ENCODE measurements at places on chromosomes 7 and 10. TPM values are rescaled to one million over a fixed set of nuclear protein-coding genes. Genes with fewer than 3 reads are reported as not detected.

The TMEM176A gene
- total RNA-seq, result 30.7 TPM

The HOXA4 gene
- total RNA-seq, result 5.6 TPM

The PTF1A gene
- not detected for total RNA-seq

DNA sequence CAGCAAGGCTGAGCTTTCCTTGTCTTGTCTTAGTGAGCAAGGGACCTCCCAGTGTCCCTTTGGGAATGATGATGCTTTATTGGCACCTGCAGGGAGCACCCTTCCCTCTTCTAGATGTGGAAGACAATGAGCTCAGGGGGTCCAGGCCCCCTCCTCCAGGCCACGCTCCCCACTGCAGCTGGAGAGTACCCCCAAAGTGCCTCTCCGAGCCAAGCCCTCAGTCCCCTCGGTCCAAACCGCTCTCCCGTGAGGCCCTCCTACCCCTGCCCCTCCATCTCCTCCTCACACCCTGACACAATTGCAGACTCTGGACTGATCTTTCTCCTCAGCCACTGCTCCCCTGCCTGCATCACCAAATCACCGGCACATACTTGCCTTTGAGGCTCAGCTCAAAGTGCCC lies 16.7 kb downstream of the RBP3 start:
- DNase-seq, result no peak
- H3K4me3 ChIP-seq, result no peak overlapping the region
- no peak overlapping the region for H3K27ac ChIP-seq
- H3K4me1 ChIP-seq, result no peaks in the 10 kb centered on the region
- H3K36me3 ChIP-seq, result no peaks in the 10 kb centered on the region

DNA sequence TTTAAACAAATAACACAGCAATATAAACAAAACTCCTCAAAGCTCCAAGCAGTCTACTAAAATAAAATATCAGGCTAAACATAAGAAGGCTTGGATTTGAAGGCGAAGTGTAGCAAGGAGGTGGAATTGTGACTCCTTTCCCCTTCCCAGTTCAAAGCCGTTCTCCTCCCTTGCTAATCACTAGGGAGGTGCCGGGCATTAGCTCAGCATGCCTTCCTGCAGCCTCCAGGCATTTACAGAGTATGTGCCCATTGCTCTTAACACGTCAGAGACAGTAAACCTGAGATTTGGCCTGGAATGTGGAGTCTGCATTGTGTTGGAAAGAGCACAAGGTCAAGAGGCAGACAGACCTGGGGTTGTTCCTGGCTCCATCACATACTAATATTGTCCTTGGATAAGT lies 15.6 kb downstream of the CNNM1 start:
- no peaks in the 10 kb centered on the region for H3K4me1 ChIP-seq
- no peaks in the 10 kb centered on the region for H3K27me3 ChIP-seq
- no peaks in the 10 kb centered on the region for H3K36me3 ChIP-seq
- H3K27ac ChIP-seq, result no peak overlapping the region
- DNase-seq, result no peak

GRCh38 chr7:49483142-49483541 lies 290.3 kb upstream of the VWC2 start:
- no peak for DNase-seq
- no peak overlapping the region for H3K27ac ChIP-seq
- no peaks in the 10 kb centered on the region for H3K36me3 ChIP-seq
- H3K4me3 ChIP-seq, result no peak overlapping the region

The MUC12 gene
- total RNA-seq, result 0.24 TPM

GRCh38 chr7:48497521-48497920 lies 326.3 kb downstream of the ABCA13 start:
- no peak overlapping the region for H3K4me3 ChIP-seq
- no peak overlapping the region for H3K27ac ChIP-seq
- H3K4me1 ChIP-seq, result no peaks in the 10 kb centered on the region
- DNase-seq, result no peak
- H3K36me3 ChIP-seq, result no peaks in the 10 kb centered on the region

GRCh38 chr7:46853451-46853850 lies 728.5 kb downstream of the TNS3 start:
- H3K36me3 ChIP-seq, result no peaks in the 10 kb centered on the region
- H3K27ac ChIP-seq, result no peak overlapping the region
- no peaks in the 10 kb centered on the region for H3K27me3 ChIP-seq
- no peaks in the 10 kb centered on the region for H3K4me1 ChIP-seq
- no peak overlapping the region for H3K4me3 ChIP-seq

GRCh38 chr10:19200211-19200610 lies 151.6 kb downstream of the MALRD1 start:
- H3K4me1 ChIP-seq, result no peaks in the 10 kb centered on the region
- no peak for DNase-seq
- no peaks in the 10 kb centered on the region for H3K36me3 ChIP-seq
- H3K27me3 ChIP-seq, result no peaks in the 10 kb centered on the region
- H3K4me3 ChIP-seq, result no peak overlapping the region
- no peak overlapping the region for H3K27ac ChIP-seq

DNA sequence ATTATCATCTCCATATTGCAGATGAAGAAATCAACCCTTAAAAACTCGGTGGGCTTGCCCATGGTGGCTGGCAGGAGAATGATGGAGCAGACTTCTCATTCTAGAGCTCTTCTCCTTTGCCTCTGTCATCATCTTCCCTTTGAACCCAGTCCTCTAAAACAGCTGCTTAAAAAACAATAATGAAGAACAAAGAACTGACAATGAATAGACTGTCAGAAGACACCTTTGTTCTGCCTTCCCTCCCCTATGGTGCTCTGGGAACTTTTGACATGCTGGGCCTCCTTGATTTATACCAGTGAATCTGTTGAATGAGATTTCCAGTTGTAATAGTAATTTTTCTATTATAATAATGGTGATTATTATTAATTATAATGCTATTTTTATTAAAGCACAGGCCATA lies 103.0 kb downstream of the SORCS3 start:
- H3K36me3 ChIP-seq, result no peaks in the 10 kb centered on the region
- H3K4me1 ChIP-seq, result no peaks in the 10 kb centered on the region
- no peaks in the 10 kb centered on the region for H3K27me3 ChIP-seq
- no peak overlapping the region for H3K27ac ChIP-seq
- H3K4me3 ChIP-seq, result no peak overlapping the region

DNA sequence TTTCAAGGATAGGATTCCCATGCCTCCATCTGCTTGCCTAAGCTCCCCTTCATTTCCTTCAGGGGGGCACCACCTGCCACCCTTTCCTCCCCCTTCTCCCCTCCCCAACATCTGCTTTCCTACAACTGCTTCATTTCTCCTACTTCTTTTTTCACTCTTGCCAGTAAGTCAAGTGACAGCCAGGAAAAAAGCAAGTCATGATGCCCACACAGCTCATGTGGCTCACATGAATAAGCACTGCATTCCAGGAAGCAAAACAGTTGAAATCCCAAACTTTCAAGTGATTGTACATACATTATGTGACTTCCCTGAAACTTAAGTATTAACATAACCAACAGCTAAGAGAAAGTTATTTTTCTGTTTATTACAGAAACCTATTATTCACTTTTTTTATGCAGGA lies 78.6 kb downstream of the TNS3 start:
- no peaks in the 10 kb centered on the region for H3K36me3 ChIP-seq
- no peak overlapping the region for H3K27ac ChIP-seq
- DNase-seq, result no peak
- H3K4me3 ChIP-seq, result no peak overlapping the region

- no peaks in the 10 kb centered on the region for H3K27me3 ChIP-seq
- peak overlapping the region; percentile 98 for H3K27ac ChIP-seq
- H3K4me1 ChIP-seq, result peaks cover 9% of the 10 kb centered on the region
- H3K4me3 ChIP-seq, result no peak overlapping the region
Observed at GRCh38 chr10:95408983-95409873, 118.4 kb upstream of the PDLIM1 start.

DNA sequence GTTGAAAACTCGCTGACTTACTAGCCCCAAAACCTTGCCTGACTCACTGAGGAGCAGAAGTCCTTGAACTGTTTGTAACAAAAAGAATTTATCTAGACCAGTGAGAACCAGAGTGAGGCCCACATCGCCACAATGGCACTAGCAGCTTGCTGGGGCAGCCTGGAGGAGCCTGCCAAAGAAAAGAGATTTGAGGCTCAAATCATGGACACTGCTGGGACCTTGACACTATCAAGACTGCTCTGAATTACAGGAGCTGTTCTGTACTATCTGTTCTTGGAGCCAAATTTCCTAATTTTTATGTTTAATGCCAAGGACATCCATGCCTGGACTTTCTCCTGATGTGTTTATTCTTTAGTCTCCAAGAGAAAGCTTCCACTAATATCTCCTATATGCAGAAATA lies 82.0 kb upstream of the JCAD start:
- H3K36me3 ChIP-seq, result no peaks in the 10 kb centered on the region
- no peaks in the 10 kb centered on the region for H3K27me3 ChIP-seq
- no peak overlapping the region for H3K4me3 ChIP-seq
- no peaks in the 10 kb centered on the region for H3K4me1 ChIP-seq
- DNase-seq, result no peak
- no peak overlapping the region for H3K27ac ChIP-seq

DNA sequence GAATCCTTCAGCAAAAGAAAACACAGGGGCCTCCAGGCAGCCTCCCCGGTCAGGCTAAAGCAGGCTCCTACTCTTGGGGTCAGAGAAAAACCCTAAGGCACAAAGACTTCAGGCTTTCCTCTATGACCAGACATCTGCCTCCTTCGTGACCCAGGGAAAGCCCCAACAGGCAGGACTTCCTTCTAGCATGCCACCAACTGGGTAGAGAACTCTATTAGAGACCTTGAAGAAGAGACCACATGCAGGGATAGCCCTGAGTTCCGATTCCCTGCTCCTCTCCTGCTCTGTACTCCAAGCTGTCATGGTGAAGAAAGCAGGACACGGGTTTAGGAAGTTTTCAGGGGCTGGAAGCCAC lies 1.3 kb downstream of the TRPV6 start:
- DNase-seq, result no peak
- H3K4me1 ChIP-seq, result no peaks in the 10 kb centered on the region
- H3K27me3 ChIP-seq, result no peaks in the 10 kb centered on the region
- no peaks in the 10 kb centered on the region for H3K36me3 ChIP-seq
- H3K27ac ChIP-seq, result no peak overlapping the region
- no peak overlapping the region for H3K4me3 ChIP-seq
